ENCODE measurements at places on chromosomes 3 and 15. TPM values are rescaled to one million over a fixed set of nuclear protein-coding genes. Genes with fewer than 3 reads are reported as not detected.

The THAP10 gene
- not detected for total RNA-seq

The SNRPN gene
- 165 TPM for total RNA-seq

The EPHB1 gene
- total RNA-seq: not detected

The TGFBR2 gene
- total RNA-seq: 268 TPM

The LMOD3 gene
- not detected for total RNA-seq

The DAPK2 gene
- total RNA-seq: 1.6 TPM

The IDH2 gene
- total RNA-seq: 29.6 TPM

The GPR171 gene
- total RNA-seq: 35.5 TPM

The RBPMS2 gene
- not detected for total RNA-seq

The HRG gene
- not detected for total RNA-seq

The ACP3 gene
- not detected for total RNA-seq

The MYZAP gene
- total RNA-seq: not detected

The XCR1 gene
- total RNA-seq: not detected

The TRPM1 gene
- total RNA-seq: not detected

The CYP1A1 gene
- 0.18 TPM for total RNA-seq

The REC114 gene
- total RNA-seq: not detected

The SLC15A2 gene
- total RNA-seq: 3.4 TPM

The SPATA12 gene
- total RNA-seq: not detected

The ATP13A5 gene
- not detected for total RNA-seq

The NANOGP8 gene
- total RNA-seq: not detected

The WDR76 gene
- total RNA-seq: 12.3 TPM

The SEMA3G gene
- not detected for total RNA-seq

The CLRN1 gene
- total RNA-seq: not detected

The PLA2G4E gene
- not detected for total RNA-seq

The LRRC34 gene
- total RNA-seq: 1.2 TPM

The YEATS2 gene
- 24.3 TPM for total RNA-seq

The HHLA2 gene
- total RNA-seq: 0.75 TPM

The BSN gene
- total RNA-seq: 0.22 TPM

The ZIC1 gene
- total RNA-seq: not detected

The TRH gene
- not detected for total RNA-seq
